Activated CD4-positive, CD25-positive, alpha-beta regulatory T cell treated with anti-CD3 and anti-CD28 coated beads, Interleukin-2, amount 50 U/mL, for 72 hours (primary cell): ENCODE measurements at places on chromosomes 1 and 21.

- DNase-seq = no peak
Measured at GRCh38 chr1:36238433-36238832, 14.2 kb downstream of the THRAP3 start.

- no peak for DNase-seq
Measured at GRCh38 chr1:55888685-55889317, 673.6 kb upstream of the USP24 start.

- no peak for DNase-seq
Measured at GRCh38 chr1:215397106-215397505, 170.0 kb upstream of the KCTD3 start.

GRCh38 chr1:220367833-220368232, 95.6 kb upstream of the RAB3GAP2 start:
- DNase-seq = no peak

GRCh38 chr1:44874155-44874554, 31.1 kb upstream of the PTCH2 start:
- DNase-seq = no peak
